Cardiac fibroblast (primary cell): ENCODE measurements at places on chromosomes 16 and 17.

DNA sequence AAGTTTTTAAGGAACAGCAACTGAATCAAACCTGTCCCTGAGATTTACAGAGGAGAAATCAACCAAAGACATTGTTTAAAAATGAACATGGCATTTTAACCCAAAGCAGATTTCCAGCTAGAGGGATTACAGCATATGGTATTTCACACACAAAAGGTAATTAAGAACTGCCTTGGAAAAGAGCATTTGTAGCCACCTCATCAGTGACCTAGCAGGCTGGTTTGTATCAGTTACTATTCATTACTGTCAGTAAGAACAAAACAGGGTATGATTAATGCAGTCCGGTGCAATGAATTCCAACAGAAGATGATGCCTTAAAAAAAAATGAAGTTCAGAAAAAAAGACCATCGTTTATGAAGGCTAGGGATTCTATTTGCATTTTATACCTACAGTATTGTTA, 219.9 kb downstream of the CHD9NB start:
- DNase-seq = no peak

DNA sequence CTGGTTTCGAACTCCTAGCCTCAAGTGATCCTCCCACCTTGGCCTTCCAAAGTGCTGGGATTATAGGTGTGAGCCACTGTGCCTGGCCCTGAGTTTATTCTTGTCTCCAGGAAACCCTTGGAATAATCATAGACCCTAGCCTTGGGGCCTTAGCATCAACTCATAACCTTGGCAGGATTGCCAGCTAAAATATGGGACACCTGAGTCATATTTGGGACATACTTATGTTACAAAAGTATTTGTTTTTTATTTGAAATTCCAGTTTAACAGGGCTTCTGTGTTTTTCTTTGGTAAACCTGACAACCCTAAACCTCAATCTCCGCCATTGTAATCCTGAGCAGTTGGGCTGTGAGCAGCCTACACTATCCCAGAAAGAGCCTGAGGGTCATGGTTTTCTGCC, 28.6 kb upstream of the TNS4 start:
- DNase-seq = no peak

DNA sequence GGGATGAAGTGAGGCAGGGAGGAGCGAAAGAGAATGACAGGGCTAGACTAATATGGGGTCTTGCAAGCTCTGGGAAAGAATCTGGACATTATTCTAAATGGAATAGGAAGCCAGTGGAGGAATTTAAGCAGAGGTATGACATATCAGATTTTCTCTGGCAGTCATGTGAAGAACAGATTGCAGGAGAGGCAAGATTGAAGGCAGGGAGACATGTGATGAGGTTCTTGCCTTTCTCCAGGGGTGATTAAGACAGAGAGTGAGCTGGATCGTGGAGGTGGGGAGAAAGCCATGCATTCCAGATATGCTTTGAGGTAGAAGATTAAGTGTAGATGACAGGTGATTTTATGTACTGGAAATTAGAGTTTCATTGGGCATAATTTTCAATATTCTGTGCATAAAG, 4.3 kb upstream of the THAP11 start:
- no peak for DNase-seq

GRCh38 chr16:89721546-89722391, 432 bp downstream of the ZNF276 start:
- peak; percentile 76 for DNase-seq

DNA sequence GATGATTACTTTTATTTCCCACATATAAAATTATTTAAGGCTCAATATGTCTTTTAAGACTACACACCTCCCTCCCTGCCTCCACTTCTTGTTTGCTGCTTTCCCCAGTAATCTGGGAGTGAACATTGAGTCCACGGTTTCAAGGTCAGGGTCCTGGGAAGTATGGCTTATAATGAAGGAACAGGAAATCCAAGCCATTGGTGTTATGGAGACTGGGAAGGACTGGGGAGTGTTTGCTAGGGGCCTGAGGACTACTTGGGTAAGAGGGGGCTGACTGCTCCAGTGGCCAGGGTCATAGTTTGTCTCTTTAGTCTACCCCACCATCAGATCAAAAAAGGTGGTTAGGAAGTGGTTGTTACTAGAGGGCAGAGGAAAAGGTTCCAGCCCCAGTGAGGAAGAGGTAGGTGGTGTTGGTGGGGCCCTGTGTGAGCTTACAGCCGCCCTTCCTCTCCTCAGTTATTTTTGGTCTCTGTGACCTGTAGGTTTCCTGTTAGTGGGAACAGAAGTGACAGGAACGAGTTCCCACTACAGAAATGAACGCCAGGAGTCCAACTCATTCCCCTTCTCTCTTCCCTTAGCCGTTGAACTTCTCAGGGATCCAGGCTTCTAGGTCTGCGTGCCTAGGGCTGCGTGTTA, 742 bp upstream of the SLC16A13 start:
- no peak for DNase-seq

DNA sequence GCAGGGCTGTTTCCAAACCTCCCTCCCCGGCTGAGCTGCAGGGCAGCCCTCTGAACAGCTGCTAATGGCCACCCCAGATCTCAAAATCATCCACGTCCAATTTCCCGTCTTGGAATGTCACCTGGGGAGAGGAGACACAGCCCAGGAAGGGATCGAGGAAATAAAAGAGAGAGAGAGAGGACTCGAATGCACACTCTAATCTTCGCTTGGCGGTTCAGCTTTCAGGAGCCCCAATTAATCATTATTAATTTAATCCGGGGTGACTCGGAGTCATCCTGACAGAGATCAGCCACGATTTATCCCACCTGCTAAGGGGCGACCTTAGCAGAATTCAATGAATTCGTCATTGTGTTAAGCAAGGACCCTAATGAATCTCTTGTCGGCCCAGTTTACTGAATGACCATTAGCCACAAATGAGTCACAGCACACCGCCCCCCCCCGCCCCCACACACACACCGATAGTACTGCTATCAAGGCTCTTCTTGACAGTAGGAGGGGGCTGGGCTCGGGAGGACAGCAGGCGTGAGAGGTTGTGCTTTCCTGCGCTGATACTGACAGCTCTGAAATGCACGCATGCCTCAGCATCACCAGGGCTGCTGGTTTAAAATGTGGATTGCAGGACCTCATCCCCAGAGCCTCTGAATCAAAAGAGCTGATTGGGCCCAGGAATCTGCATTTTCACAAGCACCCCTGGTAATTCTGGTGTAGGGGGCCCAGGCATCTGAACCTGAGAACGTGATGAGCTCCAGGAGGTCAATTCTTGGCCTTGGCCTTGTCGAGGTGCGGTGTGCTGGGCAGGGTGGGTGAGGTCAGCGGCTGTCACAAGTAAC, 190.0 kb upstream of the CIBAR2 start:
- DNase-seq = peak; percentile 27

DNA sequence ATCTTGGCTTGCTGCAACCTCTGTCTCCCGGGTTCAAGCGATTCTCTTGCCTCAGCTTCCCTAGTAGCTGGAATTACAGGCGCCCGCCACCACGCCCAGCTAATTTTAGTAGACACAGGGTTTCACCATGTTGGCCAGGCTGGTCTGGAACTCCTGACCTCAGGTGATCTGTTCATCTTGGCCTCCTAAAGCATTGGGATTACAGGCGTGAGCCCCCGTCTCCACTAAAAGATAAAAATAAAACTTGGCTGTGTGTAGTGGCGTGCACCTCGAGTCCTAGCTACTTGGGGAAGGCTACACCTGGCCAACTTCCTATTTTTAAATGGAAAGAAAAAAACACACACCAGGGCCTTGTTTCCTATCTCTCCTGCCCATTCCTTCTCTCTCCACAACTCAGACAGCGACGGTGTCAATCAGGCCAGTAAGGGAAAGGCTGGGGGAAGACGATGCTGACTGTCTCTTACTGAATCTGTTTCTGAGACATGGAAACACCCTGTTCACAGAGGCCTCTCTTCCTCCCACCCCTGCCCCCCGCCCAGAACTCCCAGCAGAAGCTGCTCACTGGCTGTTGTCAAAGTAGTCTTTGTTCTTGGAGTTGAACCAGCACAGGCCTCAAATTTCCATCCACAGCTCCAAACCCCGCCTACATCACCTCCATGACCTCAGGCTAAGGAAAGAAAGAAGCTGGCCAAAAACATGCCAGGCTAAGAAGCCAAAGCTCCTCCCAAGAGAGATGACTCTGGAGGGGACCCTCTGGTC, 96.6 kb downstream of the NXN start:
- DNase-seq = peak; percentile 77

- DNase-seq = peak; percentile 29
Observed at GRCh38 chr17:68627956-68628575, 26.9 kb upstream of the FAM20A start.

DNA sequence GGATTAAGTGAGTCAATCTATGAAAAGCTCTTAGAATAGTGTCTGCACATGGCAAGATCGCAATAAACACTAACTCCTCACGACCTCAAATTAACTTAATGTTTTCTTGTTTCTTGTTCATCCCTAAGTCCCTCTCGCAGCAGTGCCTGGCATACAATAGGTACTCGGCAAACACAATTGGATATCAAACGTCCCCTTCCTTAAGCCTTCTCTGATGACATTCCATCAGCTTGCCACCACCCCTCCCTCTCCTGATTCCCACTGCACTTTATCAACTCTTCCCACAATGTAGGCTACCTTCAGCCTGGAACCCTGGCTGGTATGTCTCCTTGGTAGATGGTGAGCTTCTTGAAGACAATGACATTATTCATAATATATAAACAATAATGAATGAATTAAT, 33.3 kb downstream of the CCDC42 start:
- DNase-seq = no peak

- no peak for DNase-seq
Observed at GRCh38 chr17:19247473-19247872, 10.3 kb downstream of the EPN2 start.

GRCh38 chr17:64387145-64387473, 3.6 kb downstream of the PECAM1 start:
- DNase-seq = no peak

- peak; percentile 74 for DNase-seq
Observed at GRCh38 chr17:15475631-15476354, 8.4 kb upstream of the CDRT4 start.

DNA sequence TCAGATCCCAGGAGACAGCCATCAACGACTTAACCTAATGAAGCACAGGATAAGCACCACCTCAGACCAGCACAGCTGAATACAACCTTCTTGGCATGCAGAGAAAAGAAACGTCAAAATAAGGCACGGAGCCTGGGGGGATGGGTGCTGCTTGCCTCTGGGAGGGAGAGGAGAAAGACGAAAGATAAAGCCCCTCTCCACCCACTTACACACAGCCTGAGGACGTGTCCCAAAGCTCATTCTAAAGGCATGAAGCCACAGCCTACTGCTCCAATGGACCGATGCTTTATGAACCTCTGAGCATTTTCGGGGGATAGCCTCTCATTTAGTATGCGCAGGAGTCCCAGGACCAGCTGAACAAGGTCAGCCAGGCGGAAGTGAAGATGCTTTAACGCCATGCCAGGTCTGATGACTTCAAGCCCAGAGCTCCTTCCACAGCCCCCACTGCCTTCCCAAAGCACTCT, 31.1 kb downstream of the ST3GAL2 start:
- no peak for DNase-seq

- peak; percentile 37 for DNase-seq
Observed at GRCh38 chr16:11254913-11255736, 879 bp downstream of the SOCS1 start.

DNA sequence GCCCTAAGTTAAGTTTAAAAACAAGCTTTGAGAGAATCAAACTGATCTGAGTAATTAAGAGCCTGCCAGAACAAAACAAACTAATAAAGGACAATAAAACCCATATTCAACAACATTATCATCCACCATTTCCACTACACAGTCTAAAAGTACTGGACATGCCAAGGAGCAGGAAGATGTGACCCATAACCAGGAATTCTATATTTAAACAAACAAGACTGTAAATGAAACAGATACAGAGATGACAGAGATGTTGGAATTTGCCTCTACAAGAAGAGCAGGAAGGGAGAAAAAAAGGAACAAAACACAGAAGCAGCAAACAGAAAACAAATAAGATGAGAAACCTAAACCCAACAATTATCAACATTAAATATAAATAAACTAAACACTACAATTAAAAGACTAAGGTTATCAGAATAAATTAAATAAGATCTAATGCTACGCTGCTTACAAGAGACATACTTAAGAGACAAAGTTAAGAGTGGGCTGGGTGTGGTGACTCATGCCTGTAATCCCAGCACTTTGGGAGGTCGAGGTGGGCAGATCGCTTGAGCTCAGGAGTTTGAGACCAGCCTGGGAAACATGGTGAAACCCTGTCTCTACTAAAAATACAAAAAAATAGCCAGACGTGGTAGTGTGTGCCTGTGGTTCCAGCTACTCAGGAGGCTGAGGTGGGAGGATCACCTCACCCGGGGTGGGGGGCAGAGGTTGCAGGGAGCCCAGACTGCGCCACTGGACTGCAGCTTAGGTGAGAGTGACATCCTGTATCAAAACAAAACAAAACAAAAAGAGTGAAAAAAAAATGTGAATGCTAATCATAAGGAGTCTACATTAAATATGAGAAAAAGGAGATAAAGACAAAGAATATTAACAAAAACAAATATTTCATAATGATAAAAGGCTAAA, 50.6 kb downstream of the CREBBP start:
- no peak for DNase-seq

DNA sequence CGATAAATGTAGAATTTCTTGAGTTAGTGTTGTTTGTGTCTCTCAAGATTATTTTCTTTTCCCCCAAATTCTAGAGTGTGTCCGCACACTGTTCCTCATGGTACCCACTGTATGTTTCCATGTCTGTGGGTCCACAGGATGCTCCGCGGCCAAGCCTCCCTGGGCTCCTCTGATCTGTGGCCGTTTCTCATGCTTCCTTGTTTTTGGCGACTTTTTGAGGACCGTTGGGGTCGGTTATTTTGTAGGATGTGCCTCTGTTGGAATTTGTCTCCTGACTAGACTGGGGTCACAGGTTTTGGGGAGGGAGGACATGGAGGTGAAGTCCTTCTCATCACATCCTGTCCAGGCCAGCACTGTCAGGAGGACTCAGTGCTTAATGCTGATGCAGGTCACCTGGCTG, 140.0 kb downstream of the LAT start:
- DNase-seq = no peak

DNA sequence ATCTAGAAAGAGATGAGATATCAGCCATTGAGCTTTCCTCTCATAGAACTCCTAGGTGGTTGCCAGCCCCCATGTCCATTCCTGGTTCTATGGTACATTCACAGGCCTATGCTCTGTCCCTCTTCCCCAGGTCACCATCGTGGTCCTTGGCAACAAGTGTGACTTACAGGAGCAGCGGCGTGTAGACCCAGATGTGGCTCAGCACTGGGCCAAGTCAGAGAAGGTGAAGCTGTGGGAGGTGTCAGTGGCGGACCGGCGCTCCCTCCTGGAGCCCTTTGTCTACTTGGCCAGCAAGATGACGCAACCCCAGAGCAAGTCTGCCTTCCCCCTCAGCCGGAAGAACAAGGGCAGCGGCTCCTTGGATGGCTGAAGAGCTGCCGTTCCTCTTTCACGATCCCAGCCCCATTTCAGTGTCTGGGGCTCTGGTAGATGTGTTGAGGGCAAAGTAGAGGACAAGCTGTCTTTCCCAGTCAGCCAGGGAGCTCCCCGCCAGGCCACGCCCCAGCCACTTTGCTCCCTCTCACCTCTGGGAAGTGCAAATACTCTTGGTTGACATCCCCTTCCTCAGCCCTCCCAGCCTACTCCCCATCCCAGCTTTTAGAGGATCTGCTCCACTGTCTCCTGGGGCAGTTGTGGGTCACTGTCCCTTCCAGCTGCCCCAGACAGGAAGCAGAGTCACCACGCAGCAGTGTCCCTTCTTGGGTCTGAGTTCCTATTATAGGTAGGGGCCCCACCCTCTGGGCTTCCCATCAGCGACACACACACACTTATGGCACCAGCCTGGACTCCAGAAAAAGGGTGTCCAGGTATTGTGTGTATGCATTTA, 3.8 kb downstream of the NKIRAS2 start:
- DNase-seq = no peak

- DNase-seq = no peak
Observed at GRCh38 chr17:13542636-13543035, 59.1 kb downstream of the HS3ST3A1 start.
